ENCODE measurements at places on chromosomes 2 and 18.
A peak's percentile ranks its signal among the peaks of the same experiment; 100 is the strongest.

- DNase-seq = peak; percentile 35
These were observed 1.1 kb downstream of the ID2 start for GRCh38 chr2:8682719-8683667.

DNA sequence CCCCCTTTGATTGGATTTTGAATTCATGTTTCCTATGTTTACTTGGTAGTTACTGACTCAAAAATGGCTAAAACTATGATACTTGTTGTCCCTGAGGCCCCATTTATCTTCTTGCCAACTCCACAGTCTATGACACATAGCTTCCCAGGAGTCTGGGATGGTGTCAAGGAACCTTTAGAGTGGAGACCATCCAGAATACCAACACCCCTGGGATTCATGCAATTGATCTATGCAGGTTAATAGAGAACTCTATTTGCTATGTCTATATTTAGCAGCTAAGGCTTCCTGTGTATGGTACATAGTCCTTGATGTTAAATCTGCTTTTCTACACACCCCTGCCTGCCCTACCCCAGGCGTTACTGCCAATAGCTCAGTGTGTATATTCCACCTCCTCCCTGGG, 218.5 kb upstream of the HDAC4 start:
- DNase-seq = no peak

DNA sequence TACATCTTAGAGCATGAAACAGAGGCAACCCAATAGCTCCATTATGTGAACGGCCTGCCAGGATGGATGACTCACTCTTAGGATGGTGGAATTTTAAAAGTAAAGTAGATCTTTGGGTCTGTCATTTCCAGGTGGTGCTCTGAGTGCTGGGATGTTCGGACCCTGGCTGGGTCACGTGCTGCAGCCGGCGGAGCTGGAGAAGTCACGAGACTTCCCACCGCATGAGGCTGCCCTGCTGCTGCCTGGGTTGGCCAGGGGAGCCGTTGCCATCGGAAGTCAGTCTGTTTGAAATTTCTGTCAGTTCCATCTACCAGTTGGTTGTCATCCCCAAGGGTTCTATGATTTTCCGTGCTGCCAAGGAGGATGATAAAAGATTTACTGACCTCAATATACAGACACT, 93.3 kb upstream of the ALKAL2 start:
- DNase-seq = no peak

DNA sequence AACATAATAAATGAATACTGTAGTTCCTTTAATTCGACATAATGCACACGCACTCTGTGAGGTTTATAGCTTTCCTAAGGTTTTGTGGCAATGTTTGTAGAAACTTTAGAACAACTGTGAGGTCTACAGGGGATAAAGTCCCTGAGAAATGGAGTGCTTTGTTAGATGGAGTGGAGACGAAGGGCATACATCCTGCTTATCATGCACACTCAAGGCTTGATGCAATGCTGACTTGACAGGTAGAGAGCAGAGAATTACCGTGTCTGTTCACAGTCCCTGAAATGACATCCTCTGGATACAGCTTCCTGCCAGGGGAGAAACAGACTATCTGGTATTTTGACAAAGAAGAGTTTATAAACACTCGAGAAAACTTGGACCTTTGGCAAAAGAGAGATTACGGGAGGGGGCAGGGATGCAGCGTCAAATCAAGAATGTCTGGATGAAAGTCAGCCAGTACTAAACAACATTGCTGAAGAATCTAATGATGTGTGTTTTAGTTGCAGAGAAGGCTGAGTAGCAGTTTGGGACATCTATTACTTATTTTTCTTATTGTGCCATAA, 766.9 kb upstream of the ZEB2 start:
- DNase-seq = no peak

- DNase-seq = no peak
These were observed 8.8 kb downstream of the EFEMP1 start for GRCh38 chr2:55914786-55915185.

DNA sequence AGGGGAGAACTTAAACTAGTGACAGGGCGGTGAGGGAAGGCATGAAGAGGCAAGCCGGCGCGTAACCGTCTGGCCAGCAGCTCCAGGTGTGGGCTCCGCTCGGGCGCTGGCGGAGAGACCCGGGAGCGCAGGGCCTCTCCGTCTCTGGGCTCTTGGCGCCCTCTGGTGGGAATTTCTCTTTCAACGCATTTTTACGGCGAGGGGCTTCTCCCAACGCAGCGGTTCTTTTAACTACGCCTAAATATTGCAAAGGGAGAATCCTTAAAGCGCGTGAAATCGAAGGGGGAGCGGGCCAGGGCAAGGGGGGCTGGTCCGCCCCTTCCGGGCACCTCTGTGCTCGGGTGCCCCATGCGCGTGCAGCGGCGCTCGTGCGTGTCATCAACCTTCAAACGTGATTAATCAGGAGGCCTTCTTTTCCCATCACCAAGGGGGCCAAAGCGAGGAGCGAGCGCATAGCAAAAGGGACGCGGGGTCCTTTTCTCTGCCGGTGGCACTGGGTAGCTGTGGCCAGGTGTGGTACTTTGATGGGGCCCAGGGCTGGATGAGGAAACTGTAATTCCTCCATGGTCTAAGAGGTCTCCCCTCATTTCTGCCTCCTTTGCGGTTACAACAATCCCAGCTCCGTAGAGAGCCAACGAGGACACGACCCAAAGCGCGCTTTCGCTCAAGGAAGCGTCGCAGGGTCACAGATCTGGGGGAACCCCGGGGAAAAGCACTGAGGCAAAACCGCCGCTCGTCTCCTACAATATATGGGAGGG, 762 bp upstream of the GAD1 start:
- DNase-seq = peak; percentile 66

GRCh38 chr2:239358062-239358754, 42.6 kb downstream of the HDAC4 start:
- DNase-seq = no peak

- DNase-seq = no peak
These were observed 306.0 kb downstream of the CLIP4 start for GRCh38 chr2:29420999-29421782.

DNA sequence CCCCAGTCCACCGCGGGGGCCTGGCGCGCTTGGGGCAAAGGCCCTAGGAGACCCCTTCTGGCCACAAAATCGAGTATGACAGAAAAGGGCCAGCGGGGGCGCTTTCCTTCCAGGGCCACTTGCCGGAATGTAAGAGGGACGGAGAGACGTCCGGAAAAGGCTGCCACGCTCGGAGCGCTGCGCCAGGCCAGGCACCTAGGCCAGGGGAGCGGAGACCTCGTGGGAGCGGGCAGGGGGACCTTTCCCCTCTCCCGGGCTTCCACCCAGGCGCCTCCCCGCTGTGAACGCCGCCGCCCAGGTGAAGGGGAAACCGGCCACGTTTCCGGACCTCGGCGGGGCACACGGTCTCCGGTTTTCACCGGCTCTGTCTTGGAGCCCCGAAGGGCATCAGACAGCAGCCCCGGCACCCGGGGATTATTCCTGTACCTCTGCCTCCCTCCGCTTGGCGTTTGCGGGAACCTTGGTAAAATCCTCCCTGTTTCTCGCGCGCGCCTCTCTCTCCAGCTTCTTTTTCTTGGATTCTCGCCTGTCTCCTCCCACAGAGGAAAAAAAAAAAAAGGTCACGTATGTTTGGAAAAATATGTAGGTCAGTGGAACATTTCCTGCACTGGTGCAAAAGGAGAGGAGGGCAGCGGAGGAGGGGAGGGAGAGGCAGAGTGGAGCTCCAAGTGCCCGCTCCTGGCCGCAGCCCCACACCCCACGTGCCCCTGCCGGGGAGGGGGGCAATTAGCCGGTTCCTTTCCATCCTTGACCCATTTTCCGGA, 1.2 kb upstream of the NPAS2 start:
- no peak for DNase-seq

GRCh38 chr2:115771516-115771915, 1329.1 kb downstream of the DPP10 start:
- no peak for DNase-seq

GRCh38 chr2:160582081-160582480, 88.5 kb upstream of the RBMS1 start:
- no peak for DNase-seq

GRCh38 chr2:192735447-192735846, 540.7 kb upstream of the TMEFF2 start:
- DNase-seq = no peak

- no peak for DNase-seq
These were observed 717 bp downstream of the IHH start for GRCh38 chr2:219059725-219060682.

- peak; percentile 88 for DNase-seq
These were observed at the start of the genes SLC4A1AP and SUPT7L for GRCh38 chr2:27663285-27664153. Gene SLC4A1AP, plus strand, starts transcription at chr2:27663889. Its CDS starts 26 bp downstream, at chr2:27663915. Gene SUPT7L, minus strand, starts transcription at chr2:27663614. Its CDS starts 1,422 bp downstream, at chr2:27662192.

DNA sequence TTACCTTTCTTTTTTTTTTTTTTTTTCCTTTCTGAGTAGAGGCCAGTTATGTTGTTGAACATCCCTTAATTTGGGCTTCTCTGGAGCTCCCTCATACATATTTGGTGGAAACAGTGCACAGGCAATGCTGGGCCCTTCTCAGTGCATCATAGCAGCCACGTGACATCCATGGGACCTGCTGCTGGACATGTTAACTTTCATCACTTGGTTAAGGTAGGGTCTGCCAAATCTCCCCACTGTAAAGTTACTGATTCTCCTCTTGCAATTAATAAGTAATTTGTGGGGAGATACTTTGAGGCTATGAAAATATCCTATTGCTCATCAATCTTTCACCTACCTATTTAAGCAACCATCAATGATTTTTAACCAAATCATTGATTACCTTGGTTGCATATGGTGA, 211.5 kb upstream of the LYPD1 start:
- no peak for DNase-seq

DNA sequence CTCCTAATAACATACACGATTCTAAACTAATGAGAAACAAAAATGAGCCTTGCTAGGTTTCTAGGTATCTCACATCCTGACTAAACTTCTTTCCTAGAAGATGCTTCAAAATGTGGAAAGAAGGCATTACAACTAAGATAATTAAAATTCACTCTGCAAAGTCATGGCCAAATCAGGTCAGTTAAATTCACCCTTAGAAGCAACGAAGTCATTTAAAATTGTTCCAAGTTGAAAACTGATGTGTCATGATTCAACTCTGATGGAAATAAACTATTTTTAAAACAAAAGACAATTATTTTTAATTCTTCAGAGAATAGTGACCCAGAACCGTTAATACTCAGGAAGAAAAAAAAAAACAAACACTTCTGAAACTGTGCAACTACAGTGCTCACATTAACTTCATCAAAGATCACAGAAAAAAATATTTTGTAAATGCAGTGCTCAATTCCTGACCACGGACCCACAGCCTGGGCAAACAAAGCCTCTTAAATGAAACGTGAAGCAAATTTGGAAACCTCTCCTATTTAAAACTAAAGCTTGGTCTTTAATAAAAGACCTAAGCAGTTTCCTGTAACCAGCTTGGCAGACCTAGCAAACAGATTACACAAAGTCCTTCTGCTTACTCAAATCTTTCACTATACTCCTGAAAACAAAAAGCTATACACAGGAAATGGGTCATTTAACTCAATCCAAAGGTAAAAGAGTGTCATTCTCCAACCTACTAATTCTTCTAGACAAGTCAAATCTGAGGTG, 39.0 kb downstream of the CHN1 start:
- no peak for DNase-seq

GRCh38 chr18:49230326-49230725, 230.1 kb downstream of the DYM start:
- DNase-seq = no peak

DNA sequence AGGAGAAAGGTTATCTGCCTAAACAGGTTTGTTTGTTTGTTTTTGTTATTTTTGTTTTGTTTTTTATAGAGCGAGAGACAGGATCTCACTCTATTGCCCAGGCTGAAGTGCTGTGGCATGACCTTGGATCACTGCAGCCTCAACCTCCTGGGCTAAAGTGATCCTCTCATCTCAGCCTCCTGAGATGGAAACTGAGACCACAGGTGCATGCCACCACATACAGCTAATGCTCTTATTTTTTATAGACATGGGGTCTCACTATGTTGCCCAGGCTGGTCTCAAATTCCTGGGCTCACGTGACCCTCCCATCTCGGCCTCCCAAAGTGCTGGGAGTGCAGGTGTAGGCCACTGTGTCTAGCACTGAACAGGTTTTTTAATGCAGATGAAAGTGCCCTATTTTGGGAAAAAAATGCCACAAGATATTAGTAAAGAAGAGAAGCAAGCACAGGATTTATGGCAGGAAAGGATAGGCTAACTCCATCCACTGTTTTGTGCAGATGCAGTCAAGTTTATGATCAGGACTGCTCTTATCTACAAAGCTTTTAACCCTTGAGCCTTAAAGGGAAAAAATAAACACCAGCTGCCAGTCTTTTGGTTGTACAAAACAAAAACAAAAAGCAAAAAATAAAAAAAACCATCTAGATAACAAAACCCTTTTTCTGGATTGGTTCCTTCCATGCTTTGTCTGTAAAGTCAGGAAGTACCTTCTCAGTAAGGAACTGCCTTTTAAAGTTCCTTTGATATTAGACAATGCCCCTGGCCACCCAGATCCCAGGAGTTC, 29.4 kb downstream of the MAP4K3 start:
- no peak for DNase-seq

All from GM06990 (cell line).